Stimulated activated CD8-positive, alpha-beta memory T cell treated with anti-CD3 and anti-CD28 coated beads, Interleukin-2, amount 100 ng/mL, for 1 hour (primary cell): ENCODE measurements at places on chromosomes 4 and X.

GRCh38 chrX:153829549-153829798 is 870 bp downstream of the PDZD4 start:
- no peak for DNase-seq

DNA sequence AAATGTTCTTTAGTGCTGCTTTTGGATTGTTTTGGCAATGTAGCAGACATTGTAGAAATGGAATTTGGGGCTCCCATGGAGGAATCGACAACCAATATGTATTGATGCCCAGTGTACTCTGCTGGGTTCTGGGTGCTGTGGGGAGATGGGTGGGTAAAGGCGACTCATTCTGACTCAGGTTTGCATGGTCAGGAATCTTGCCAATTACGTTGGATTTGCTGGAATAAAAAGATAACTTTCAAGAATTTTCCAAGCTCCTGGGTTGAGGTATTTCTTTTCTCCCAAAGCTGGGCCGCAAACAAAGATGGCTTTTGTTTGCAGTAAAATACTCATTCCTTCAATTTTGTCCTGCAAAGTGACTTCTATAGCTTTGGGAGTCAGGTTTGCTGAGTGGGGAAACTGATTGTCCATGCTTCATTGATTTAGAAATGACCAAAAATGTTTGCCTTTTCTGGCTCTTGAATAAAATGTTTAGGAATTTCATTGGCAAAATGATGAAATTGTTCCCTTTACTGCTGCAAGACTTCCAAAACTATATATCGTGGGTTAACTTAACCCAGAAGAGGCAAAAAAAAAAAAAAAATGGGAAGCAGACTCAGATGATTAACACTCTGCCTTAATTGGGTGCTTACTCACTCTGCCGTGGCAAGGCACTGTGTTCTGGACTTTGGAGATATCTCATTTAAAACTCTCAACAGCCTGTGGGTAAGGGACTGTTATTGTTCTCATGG is 57.0 kb downstream of the RTL9 start:
- DNase-seq, result no peak

DNA sequence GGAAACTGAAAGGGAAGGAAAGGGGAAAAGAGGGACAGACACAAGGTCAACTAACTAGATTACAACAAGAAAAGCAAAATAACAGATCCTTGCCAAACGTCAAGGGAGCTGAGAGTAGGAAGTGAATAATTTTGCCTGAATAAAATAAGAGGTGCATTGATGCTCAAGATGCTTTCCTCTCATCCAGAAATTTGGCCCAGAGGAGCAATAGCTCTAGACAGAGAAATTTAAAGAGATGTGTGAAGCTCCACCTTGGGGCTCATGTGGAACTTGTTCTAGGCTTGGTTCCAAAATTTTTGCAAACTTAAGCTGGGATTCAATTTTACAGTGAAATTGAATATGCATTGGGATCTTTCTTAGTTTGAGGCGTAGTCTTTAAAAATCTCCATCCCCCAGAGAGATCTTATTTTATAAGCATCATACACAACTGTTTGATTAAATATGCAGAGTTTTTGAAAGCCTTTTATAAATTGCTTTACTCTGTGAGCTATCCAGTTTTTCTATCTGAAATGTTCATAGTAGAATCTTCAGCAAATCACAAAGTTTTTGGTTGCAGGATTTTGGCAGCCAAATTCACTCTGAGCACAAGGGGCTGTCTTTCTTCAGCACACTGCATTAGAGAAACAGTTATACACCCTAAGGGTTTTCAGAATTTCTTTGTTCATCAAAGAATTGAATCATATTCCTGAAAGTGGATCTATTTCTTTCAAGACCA is 1159.5 kb downstream of the ADGRL3 start:
- DNase-seq, result no peak

DNA sequence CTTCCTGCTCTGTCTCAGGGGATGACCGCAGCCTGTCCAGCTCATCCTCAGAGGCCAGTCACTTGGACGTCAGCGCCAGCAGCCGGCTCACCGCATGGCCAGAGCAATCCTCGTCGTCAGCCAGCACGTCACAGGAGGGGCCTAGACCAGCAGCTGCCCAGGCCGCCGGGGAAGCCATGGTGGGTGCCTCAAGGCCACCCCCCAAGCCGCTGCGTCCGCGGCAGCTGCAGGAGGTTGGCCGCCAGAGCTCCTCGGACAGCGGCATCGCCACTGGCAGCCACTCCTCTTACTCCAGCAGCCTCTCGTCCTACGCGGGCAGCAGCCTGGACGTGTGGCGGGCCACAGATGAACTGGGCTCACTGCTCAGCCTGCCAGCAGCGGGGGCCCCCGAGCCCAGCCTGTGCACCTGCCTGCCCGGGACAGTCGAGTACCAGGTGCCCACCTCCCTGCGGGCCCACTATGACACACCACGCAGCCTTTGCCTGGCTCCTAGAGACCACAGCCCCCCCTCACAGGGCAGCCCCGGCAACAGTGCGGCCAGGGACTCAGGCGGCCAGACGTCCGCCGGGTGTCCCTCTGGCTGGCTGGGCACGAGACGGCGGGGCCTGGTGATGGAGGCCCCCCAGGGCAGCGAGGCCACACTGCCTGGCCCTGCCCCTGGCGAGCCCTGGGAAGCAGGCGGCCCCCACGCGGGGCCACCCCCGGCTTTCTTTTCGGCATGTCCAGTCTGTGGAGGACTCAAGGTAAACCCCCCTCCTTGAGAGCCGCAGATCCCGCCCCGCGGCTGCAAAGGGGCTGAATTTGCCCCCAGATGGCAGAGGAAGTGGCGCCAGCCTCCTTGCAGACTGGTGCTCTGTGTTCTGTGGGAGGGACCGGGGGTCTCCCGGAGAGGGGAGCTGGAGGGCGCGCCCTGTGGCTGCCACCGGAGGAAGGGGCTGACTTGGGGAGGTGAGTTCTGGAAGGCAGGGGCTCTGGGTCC is 29.9 kb downstream of the DOK7 start:
- DNase-seq, result no peak

DNA sequence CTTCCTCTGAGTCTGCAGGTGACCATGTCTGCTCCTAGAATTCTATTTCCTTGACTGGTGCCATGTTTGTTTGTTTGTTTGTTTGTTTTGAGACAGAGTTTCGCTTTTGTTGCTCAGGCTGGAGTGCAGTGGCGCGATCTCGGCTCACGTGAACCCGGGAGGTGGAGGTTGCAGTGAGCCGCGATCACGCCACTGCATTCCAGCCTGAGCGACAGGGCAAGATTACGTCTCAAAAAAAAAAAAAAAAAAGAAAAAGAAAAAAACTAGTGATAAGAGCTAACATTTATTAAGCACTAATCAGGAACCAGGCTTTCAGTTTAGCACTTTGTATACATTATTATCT is 7.2 kb downstream of the SAT1 start:
- no peak for DNase-seq

- no peak for DNase-seq
Measured at GRCh38 chrX:30627818-30628652, 25.2 kb upstream of the GK start.

DNA sequence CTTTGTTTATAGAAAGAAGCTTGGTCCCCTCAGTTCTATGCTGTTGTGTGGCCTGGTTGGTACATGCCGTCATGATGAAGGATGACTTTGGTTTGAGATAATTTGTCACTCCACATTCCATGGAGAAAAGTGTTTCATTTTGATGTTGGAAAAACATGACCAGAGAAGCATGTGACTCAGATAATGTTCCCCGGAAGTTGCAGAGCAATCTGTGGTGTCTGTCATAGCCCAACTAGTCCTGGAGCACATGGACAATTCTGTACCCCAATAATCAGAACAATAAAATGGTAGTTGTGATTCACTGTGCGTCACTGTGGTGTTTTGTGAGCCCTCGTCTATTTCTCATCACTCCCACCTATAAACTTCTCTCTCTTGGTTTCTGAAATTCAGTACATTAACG is 85.1 kb downstream of the PDK3 start:
- DNase-seq, result no peak

DNA sequence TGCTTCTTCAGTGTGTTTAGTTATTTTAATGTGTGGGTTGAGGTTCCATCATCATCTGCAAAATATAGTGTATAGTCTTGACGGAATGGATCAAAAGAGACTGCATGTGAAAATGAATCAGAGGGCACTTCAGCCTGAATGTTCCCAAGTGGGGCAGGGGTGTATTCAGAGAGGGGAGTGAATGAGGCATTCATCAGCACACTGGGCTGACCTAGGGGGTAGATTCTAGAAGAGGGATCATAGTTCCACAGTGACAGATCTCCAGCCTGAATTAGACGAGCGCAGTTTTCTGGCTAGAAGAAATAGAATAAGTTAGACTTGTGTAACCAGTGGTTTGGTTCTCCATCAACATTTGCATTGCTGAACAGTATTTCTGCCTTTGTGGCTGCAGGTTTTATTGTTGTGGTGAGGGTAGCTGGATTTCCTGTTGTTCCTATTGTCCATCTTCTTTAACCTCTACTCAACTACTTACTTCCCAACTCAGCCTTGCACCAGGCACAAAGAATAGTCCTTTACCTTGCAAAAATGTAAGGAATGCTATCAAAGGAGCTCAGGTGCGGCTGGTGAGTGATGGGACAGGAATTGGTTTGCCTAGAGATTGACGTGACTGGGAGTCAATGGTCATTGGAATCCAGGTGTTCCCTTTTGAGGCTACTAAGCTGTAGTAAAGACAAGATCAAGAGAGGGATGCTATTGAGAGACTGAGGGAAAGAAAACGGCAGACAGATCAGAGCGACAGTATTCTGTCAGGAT is 50.9 kb downstream of the NAP1L5 start:
- no peak for DNase-seq

GRCh38 chr4:73034896-73035295 is 34.6 kb downstream of the COX18 start:
- no peak for DNase-seq

DNA sequence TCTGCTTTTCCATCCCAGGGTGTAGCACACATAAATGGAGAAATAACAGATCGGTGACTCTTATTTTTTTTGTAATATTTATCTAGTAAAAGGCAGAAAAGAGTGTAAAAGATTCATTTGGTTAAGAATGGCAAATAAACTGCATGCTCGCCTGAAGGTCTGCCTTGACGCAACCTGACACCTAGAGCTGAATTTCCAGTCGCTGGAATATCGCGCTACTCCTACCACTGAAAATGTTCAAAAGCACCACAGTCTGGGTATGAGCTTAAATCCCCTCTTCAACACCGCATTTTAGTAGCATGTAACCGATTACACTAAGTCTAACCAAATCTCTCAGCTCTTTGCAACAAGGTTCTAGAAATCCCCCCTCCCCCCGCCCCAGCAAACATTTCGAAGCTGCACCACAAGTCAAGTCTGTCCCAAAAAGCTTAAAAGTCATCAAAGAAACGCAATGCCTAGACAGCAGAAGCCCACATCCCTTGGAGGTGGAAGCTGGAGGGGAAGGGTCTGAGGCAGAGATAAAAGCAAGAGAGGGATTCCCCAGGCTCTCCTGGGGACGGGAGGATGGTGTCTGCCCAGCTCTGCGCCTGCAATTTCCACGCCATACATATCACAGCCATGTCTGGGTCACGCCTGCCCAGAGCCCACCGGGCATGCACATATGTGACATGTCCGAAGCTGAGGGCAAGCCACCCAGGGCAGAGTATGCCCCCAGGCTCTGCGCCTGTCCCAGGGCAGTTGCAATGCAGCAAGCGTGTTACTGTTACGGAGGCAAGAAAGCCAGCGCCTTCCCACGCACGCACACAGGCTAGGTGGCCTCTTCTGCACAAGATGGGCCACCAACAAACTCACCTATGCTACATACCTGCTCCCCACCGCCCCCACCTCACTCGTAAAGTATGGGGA is 1.4 kb downstream of the FGF13 start:
- DNase-seq, result no peak

DNA sequence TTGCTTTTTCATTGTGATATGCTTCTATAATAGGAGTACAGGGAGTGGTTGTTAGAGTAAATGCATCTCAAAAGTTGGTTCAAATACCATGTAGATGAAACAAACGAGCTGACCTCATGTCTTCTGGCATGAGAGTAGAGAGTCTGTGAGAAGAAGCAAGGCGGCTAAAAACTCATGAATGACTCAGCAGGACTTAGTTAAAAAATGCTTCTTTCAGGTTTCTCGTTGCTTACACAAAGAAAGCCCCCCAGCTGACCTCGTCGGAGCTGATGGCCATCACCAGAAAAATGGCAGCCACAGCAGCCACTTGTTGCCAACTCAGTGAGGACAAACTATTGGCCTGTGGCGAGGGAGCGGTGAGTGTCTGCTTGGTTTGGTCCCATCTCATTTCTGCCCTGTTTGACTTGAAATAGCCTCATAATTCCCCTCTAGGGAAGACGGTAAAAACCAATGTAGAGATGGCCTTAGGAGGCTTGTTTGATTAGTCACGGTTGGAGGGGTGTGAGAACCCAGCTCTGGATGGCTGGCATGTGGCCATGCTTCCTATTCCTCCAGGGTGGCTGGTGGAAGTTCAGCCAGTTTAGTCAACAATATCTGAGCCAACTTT is 14.5 kb downstream of the AFP start:
- DNase-seq, result no peak

GRCh38 chr4:111480510-111480909 is 664.7 kb upstream of the FAM241A start:
- no peak for DNase-seq

DNA sequence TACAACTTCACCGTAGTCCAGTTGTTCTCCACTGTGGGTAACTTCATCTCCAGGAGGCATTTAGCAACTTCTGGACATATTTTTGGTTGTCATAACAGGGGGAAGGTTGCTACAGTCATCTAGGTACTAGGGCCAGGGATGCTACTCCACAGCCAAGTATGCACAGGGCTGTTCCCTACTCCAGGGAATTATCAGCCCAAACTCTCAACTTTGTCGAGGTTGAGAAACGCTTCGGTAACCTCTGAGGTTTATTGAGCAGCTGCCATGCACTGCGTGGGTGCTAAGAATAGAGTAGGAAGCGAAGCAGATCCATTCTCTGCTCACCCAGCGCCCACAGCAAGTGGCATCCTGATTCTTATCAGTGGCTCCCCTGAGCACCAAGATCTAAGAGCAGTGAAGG is 8.2 kb downstream of the FGFBP1 start:
- no peak for DNase-seq

DNA sequence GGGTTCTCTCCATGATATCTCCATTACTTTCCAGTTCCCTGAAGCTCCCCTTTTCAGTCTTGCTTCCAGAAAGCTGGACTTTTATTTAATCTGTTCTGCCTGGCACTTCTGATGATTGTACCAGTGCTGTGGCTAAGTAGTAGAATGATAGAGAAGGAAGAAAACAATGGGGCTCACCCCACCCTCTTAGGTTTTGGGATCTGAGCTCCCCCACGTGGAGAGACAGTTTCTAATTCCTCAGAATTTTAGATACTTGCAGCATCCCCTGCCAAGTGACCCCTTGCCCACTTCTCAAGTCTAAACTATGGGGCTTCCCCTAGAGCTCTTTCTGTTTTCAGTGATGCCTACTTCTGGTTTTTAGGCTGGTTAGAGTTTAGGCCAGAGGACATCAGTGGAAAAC is 73.9 kb downstream of the GC start:
- DNase-seq, result no peak
